GM19239 (cell line): ENCODE measurements at places on chromosomes 7 and 10.

DNA sequence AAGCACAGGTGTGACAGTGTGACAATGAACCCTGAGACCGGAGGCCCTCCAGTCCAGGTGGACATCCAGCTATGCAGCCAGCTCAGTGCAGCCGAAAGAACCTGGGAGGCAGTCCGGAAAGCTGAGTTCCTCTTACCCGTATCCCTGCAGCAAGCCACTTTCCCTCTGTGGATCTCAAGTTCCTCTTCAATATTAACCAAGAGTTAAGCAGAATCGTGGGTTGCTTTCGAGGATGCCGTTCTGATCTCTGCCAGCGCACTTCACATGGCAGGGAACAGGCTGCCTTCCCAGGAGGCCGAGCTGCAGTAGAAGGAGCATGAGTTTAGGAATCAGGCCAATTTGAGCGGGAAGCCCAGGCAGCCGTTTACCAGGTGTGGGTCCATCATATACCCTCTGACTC lies 591.6 kb downstream of the SDK1 start:
- no peak for DNase-seq

DNA sequence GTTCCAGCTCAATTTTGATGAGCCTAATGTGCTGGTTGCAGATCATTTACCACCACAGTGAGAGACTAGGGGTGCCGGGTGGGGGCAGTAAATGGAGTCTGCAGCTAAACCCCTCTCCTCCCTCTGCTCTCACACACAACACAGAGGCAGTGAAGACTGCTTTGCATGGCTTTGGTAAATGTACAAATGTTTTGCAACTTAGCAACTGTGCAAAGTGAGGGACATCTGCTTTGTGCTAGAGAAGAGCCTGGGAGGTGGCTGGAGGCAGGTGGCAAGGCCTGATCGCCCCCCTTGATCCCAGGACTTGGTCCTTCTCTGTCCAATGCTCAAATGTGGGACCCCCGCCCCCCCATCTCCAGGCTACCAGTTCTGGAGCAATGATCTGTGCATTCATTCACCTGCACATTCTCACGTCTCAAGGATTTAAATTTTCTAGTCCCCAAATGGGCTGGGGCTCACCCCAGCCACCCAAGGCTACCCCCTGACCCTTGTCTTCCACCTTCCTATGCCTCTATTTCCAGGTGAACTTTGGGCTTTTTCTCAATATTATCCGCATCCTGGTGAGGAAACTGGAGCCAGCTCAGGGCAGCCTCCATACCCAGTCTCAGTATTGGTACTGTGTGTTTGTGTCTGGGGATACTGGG lies 11.6 kb downstream of the GHRHR start:
- no peak for DNase-seq

GRCh38 chr7:55140221-55140940 lies 121.6 kb downstream of the EGFR start:
- peak; percentile 13 for DNase-seq

- no peak for DNase-seq
Observed at GRCh38 chr7:41886262-41886900, 183.5 kb upstream of the INHBA start.

- no peak for DNase-seq
Observed at GRCh38 chr10:76558586-76558985, 1079.0 kb downstream of the KCNMA1 start.

GRCh38 chr7:131166066-131166465 lies 161.6 kb upstream of the MKLN1 start:
- no peak for DNase-seq

DNA sequence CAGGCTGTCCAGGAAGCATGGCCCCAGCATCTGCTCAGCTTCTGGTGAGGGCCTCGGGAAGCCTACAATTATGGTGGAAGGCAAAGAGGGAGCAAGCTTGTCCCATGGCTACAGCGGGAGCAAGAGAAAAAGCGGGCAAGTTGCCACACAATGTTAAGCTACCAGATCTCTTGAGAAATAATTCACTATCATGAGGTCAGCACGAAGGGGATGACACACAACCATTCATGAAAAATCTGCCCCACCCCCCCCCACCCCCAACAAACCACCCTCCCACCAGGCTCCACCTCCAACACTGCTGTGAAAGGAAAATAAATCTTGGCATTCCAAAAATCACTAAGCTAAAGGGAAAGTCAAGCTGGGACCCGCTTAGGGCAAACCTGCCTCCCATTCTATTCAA lies 545.8 kb upstream of the NRP1 start:
- no peak for DNase-seq

GRCh38 chr10:13648425-13648824 lies 61.7 kb downstream of the PRPF18 start:
- DNase-seq: no peak
